Amygdala (tissue), 56 donors: ENCODE measurements at places on chromosomes 11 and 22.

GRCh38 chr22:25069758-25070481 lies 117.4 kb downstream of the KIAA1671 start:
- DNase-seq = no peak

- no peak for DNase-seq
Measured at GRCh38 chr11:12723421-12724300, 49.4 kb downstream of the TEAD1 start.

DNA sequence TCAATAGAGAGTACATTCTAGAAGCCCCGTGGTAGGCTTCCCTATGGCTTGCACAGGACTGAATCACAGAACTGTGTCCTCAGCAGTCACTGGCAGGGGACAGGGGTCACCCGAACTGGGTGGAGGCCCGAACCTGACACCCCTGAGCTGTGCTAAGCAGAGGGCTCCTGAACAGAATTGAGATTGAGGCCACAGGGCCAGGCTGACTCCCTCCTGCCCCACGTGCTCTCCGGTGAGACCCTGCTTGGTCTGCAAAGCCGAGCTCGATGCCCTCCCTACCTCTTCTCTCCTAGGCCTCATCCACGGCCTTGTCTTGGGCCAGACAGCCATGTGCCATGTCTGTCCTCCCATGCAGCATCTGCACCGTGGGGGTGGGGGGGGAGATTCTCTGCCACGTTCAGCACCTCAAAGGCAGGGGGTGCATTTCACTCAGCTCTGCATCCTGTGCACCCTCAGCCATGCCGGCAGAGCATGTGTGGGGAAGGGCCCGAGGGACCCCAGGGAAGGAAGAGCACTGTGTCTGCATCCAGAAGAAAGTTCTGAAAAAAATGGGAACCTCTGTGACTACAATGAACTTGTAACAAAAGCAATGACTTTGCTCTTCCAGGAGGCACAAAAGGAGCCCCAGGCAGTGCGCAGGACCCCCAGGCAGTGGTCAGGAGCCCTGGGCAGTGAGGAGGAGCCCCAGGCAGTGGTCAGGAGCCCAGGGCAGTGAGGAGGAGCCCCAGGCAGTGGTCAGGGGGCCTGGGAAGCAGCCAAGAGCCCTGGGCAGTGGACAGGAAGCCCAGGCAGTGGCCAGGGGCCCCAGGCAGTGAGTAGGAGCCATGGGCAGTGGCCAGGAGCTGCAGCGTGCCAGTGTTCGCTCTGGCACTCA lies 76.7 kb upstream of the SEPTIN5 start:
- no peak for DNase-seq

DNA sequence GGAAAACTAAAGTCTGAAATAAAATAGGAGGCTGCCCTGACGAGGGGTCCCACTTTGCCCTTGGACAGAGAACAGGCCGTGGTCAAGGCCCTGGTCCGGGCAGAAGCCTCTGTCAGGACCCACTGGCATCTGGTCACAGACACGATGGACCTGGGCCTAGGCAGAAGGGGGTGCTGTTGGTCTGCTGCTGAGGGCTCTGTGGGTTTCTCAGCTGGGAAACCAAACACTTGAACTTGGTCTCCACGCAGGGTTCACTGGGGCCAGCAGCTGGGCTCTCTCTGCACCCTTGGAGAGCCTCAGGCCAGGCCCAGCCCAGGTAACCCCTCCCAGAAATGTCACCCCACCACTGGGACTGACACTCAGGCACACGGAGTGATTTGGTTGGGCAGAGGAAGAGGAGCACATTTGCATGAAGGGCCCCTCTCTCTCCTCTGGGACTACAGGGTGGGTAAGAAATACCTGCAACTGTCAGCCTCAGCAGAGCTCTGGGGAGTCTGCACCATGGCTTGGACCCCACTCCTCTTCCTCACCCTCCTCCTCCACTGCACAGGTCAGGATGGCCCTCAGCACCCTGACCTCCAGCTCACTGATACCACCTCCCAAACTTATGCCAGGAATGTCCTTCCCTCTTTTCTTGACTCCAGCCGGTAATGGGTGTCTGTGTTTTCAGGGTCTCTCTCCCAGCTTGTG lies 48.1 kb upstream of the TOP3B start:
- DNase-seq = no peak

GRCh38 chr11:102927624-102927990 lies 27.9 kb downstream of the MMP13 start:
- no peak for DNase-seq

- DNase-seq = no peak
Measured at GRCh38 chr11:43493431-43493830, 134.7 kb downstream of the TTC17 start.

GRCh38 chr11:47408598-47409439 lies 429 bp downstream of the SLC39A13 start:
- DNase-seq = peak; percentile 63

DNA sequence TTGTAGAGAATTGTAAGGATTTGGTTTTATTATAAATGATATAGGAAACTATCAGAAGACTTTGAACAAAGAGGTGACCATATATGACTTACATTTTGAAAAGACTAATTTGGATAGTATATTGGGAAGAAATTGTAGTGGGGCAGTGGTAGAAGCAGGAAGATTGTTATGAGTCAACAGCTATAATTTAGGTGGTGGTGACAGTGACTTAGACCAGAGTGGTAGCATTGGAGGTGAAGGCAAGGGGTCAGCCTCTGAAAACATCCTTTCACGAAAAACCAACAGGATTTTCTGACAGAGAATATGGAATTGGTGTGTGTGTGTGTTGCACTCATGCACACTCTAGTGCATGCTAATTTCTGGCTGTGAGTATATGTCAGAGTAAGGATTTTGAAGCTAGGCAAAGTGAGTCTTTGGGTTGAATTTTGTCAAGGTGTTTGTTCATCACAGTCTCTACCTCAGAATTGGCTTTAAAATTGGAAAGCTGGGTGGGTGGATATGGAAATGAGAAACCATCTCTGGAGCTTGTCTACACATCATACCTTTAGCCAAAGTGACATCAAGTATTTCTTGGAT lies 8.2 kb upstream of the HBE1 start:
- DNase-seq = no peak

DNA sequence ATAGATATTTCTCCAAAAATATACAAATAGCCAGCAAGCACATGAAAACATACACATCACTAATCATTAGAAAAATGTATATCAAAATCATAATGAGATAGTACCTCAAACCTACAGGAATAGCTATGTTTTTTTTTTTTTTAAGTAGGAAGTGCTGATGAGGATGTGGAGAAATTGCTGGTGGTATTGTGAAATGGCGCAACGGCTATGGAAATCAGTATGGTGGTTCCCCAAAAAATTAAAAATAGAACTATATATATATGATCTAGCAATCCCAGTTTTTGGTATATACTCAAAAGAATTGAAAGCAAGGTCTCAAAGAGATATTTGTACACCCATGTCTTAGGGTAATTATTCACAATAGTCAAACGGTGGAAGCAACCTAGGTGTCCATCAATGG lies 46.0 kb upstream of the HIPK3 start:
- no peak for DNase-seq

- DNase-seq = no peak
Measured at GRCh38 chr11:82989628-82990404, 81.9 kb downstream of the RAB30 start.

GRCh38 chr11:115272925-115273324 lies 231.3 kb downstream of the CADM1 start:
- no peak for DNase-seq

DNA sequence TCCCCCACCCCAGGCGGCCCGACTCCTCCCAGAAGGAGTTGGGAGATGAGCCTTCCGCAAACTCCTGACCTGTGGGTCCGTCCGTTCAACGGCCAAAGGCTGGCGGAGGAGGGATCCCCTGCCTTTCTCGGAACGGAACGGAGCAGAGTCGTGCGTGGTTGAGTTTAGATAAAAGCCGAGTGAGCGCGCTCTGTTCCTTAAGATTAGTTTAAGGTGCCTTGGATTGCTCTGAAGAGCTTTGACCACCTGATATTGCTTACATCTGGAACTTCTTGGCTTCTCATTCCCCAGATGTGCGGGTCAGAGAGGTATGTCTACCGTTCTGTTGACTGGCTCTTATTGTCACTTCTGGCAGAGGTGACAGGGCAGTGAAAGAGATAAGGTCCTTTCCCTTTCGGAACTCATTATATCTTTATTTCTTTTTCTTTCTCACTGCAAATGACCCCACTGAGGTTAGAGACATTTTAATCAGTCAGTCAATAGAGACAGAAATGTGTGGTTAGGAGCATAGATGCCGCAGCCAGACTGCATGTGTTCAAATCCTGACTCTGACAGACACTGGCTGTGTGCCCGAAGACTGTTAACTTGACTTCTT lies at the start of gene TRIM6:
Gene TRIM6, plus strand, starts transcription at position 31 of the 595 bp plus-strand sequence. Its CDS starts 261 bp downstream, at position 292.
- DNase-seq = no peak

DNA sequence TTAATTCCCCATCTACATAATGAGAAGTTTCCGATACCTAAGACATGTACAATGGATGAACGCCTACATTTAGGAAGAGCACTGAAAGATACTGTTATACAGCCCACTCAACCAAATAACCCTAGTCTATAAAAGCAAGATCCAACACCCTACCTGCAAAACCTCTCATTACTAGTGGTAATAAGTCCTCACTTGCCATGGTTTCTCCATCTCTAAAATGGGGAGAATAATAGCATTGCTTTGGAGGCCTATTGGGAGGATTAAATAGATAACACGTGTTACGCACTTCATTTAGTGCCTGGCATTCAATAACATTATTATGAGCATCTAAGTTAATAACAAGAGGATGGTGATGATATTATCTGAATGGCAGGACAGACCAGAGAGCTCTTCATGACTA lies 16.9 kb downstream of the LGR4 start:
- no peak for DNase-seq

DNA sequence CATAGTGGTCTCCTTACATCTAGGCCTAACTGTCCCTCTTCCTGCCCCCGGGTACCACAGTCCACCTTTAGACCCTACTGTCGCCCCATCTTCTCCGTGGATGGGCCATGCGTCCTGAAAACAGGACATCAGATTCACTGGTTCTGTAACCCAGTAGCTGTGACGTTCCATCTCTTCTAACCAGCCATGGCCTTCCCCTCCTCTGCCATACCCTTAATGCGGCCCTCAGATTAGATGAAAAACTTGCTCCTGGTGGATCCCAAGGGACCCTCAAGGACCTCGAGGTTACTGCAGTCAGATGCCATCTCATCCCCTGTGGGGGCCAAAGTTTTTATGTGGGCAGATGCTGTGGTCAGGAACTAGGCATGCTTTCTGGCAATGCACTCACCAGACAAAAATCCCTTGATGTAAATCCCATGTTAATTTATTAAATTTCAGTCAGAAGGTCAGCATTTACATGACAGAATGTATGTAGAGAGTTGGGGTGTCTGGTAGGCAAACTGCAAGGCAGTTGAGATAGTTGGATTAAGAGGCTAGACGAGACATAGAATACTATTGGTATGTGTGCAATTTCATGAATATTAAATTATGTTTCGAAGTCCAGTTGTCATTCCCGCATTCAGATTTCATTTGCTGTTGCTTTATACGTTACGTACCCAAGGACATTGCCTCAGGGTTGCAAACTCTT lies 64.3 kb downstream of the WNT11 start:
- DNase-seq = no peak

- no peak for DNase-seq
Measured at GRCh38 chr11:124759266-124760204, 2.6 kb downstream of the ESAM start.

DNA sequence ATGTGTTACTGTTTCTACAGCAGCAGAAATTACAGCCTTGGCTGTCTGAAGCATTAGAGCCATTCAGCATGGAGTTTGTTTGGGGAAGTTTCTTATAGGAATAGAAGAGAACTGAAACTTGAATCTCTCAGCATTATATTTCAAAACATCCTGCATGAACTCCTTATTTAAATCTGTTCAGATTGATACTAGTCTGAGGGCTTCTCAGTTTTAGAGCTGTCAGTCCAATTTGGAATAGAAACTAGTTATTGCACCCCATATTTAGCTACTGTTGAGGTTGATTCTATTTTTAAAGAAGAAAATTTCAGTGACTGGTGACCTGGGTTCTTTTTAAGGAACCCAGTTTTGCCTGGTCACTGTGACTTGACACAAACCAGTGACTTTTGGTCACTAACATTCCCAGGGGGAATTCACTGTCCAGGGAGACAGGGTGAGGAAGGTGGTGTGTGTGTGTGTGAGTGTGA lies 126.0 kb upstream of the TTC12 start:
- DNase-seq = no peak

GRCh38 chr22:45211435-45211834 lies 29.3 kb downstream of the KIAA0930 start:
- no peak for DNase-seq

DNA sequence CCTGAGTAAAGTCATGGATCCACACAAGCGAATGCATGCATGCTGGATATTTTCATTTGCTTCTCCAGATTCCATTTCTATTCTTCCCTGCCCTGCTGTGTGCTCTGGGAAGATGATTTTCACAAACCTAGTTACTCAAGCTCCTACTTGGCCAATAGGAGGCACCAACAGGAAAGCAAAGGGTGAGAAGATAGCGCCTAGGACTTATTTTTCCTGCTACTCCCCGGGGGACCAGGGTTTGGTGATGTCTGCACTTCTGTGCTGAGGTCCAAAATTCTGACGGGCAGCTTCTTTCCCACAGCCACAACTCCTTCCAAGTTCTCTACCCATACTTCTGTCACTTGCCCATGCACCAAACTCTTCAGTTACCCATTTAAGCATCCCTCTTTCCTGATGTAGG lies 509.3 kb upstream of the TENM4 start:
- no peak for DNase-seq

- DNase-seq = no peak
Measured at GRCh38 chr11:85951049-85951405, 95.8 kb downstream of the CCDC83 start.

- no peak for DNase-seq
Measured at GRCh38 chr11:17738151-17738973, 3.8 kb downstream of the KCNC1 start.

DNA sequence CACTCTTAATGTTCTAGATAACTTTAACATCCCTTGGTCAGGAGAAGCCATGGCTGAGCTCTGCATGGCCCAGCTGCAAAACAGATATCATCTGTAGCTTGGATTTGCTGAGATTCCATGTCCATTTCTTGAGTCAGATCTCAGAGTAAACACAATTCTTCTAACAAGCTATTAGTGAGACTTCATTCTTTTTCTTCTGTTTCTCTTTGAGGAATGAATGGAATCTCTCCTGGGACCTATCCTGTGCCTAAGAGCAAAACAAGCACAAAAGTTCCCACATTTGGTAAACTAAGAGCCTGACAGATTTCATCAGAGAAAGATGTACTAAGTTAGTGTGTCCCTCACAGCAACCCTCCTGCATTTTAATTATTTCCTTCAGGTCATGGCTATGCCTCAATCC lies 142.8 kb downstream of the MAML2 start:
- DNase-seq = no peak

- DNase-seq = peak; percentile 37
Measured at GRCh38 chr11:9506489-9507276, 45.9 kb downstream of the ZNF143 start.

DNA sequence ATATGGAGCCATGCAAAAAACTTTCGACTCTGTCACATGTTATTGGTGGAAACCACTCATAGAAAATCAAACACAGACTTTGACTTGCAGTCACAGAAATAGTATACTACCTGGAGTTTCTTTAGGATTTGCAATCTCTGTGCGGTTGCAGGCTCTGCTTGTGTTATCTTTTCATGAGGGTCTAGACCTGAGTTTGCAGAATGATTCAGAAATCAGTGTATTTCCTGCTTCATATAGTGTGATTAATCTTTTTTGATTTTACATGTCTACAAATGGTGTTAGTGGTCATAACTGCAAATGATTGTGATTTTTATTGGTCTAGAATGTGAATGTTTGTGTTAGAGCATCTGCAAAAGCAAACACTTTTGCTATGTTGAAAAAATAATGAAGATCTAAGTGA lies 690.2 kb downstream of the NTM start:
- no peak for DNase-seq

GRCh38 chr22:39268645-39269044 lies 23.9 kb upstream of the PDGFB start:
- DNase-seq = no peak

GRCh38 chr22:33537059-33537458 lies 383.2 kb downstream of the LARGE1 start:
- no peak for DNase-seq
